ENCODE measurements at places on chromosomes 7 and 10. TPM values are rescaled to one million over a fixed set of nuclear protein-coding genes. Genes with fewer than 3 reads are reported as not detected.

GRCh38 chr7:30931929-30932540 lies 20.4 kb downstream of the AQP1 start:
- no peak for DNase-seq

DNA sequence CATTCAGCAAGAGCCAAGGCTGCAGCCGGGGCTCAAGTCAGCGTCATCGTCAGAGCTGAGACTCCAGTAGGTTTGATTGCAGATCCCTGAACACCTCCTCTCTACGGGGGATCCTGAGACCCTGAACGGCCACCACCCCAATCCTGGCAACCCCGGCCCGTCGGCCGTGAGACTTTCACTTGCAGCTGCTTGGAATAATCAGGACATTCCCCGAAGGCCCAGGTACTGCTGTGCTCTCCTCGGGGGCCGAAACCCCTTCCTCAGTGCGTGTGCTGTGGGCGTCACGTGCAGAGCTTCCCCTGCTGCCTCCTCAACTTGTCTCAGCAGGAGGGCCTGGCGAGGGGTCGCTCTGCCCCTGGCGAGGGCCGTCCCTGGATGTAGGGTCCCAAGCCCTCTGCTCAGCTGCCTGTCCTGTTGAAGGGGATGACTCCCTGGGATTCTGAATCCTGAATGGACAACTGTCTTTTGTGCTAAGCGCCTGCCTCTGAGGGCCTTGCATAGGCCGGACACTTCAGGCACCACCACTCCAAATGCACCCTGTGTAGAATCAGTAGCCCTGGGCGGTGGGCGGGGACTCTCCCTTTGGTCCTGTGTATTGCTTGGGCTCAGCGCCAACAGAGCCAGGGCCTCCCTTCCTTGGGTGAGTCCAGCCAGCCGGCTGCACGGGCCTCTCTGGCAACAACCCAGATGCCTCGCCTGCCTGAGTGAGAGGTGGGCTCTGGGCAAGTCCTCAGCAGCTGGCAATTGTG lies 63.8 kb upstream of the EBF3 start:
- peak; percentile 31 for DNase-seq

DNA sequence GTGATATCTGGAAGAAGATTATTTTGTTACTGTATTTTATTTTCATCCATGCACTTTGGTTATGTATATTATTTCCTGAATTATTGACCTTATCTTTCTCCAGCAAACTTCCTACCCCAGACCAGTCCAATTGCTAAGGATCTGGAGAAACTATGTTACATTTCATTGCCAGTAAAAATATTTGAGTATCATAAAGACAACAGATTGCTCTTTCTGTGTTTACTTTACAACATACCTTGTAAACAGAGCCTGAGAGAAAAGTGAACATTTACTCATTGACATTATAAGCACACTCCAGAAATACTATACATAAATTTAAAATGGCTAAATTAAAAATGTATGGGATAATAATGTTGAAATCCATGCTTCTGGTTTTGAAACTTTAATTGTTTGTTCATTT lies 186.2 kb upstream of the FAM3C start:
- DNase-seq = no peak

- DNase-seq = no peak
These were observed 32.9 kb upstream of the UTF1 start for GRCh38 chr10:133196936-133197758.

GRCh38 chr7:30727061-30727945 lies 24.6 kb upstream of the INMT start:
- no peak for DNase-seq

GRCh38 chr7:39735903-39736302 lies 112.5 kb downstream of the RALA start:
- DNase-seq = peak; percentile 24

DNA sequence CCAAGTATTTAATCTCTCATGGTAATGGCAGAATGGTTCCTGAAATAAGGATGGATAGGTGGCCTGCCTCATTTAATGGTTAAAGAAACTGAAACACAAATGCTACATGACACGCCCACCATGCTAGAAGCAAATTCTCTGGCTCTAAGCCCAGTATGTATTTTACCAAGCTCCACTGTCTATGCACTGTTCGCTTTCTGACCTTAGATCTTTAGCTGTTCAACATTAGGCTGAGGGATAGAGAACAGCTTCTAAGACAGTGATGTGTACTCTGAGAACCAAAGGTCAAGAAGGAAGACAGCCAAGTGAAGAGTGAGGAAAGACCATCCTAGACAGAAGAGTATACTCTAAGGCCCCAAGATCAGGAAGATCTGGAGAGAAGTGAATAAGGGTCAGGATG lies 26.6 kb downstream of the FAM3C start:
- no peak for DNase-seq

GRCh38 chr10:1807196-1807595 lies 69.9 kb upstream of the ADARB2 start:
- DNase-seq = no peak

- no peak for DNase-seq
These were observed 574.6 kb downstream of the GALNT17 start for GRCh38 chr7:71706597-71706975.

DNA sequence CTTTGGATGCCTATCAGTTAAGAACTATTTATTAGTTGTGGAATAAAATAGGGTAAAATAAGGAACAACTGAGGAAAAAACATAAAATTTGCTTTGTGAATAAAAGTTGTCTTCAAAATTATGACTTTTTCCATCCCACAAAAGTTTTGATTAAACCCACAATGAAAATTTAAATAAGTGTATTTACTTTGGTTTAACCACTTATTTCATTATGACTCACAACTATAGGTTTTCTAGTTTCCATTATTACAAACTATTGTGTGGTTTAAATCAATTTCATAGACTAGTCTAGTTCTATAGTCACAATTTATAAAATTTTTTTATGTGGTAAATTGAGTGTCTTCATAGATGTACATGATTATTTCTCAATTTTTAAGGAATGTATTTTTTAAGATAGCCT lies 116.6 kb downstream of the EGFR start:
- DNase-seq = no peak

- DNase-seq = no peak
These were observed 35.7 kb downstream of the PPP1R9A start for GRCh38 chr7:94943134-94943533.

- peak; percentile 48 for DNase-seq
These were observed 919.2 kb downstream of the LRMDA start for GRCh38 chr10:76350583-76350982.

GRCh38 chr7:133977409-133978274 lies 149.5 kb upstream of the LRGUK start:
- DNase-seq = no peak

DNA sequence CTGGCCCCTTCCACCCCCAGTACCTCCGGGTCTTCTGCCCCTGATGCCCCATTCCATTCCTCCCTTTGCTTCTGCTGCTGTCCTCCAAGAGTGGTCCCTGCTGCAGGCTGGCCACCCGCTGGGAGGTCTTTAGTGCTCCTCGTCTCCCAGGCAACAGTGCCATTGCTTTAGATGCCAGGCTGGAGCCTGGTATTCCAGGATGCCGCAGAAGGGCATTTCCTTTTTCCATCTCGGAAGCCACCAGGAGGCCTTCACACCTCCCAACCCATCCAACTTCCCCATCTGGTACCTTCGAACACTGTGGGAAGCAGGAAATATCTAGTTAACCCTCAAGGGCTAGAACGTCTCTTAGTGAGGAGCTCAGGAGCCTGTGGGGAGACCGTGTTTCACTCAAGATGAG lies 92.9 kb upstream of the DUSP5 start:
- DNase-seq = no peak

- DNase-seq = no peak
These were observed 798 bp downstream of the BLNK start for GRCh38 chr10:96270571-96270970.

DNA sequence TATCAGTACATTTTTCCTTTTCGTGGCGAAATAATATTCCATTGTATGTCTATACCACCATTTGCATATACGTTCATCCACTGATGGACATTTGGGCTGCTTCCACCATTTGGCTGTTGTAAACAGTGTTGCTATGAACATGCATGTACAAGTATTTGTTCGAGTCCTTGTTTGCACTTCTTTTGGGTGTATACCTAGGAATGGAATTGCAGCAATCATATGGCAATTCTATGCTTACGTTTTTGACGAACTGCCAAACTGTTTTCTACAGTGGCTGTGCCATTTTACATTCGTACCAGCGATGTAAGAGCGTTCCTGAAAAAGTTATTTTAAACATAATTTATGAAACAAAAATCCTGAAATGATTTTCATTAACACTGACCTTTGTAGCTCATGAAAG lies 79.5 kb downstream of the HIPK2 start:
- DNase-seq = no peak

- DNase-seq = no peak
These were observed 491.8 kb upstream of the FOXK1 start for GRCh38 chr7:4190010-4190981.

The TRPV5 gene
- total RNA-seq = not detected

The GAD2 gene
- total RNA-seq = not detected

The ZMIZ1 gene
- total RNA-seq = 17.7 TPM

The ANKRD61 gene
- total RNA-seq = 0.37 TPM

The RNF148 gene
- total RNA-seq = 0.18 TPM

The HYCC1 gene
- 24.7 TPM for total RNA-seq

The HOXA9 gene
- 45.8 TPM for total RNA-seq

The SUGCT gene
- 13.1 TPM for total RNA-seq

The STK31 gene
- total RNA-seq = 0.02 TPM

The LRRC18 gene
- 0.70 TPM for total RNA-seq

The PCDH15 gene
- total RNA-seq = not detected
